ENCODE measurements at places on chromosomes 7 and 10.

DNA sequence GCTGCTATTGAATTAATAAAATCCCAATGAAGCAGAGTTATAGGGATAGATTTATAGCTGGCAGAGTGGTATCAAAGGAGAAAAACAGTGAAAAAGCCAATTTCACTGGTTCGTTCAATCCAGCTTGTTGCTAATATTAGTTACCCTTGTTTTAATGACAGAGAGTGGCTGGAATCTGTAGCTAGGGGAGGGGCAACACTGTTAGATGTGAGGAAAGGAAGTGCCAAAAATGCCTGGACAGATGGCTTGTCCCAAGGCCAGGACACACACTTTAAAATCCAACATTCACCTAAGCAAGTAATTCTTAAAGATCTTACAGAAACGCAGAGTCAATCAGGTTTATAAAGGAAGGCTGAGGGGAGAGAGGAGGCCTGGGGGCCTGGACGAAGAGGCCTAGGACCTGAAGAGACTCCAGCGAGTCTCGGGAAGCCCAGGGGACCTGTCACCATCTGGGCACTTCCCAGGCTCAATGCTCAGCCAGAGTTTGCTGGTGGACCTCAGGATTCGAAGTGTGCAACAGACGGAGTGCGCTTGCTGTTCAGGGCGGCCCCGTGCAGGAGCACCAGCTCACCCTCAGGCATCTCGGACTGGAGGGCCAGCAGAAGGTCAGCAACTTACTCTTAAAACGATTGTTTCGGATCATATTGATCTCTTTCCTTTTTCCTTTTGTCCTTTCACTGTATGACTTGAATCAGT is 36.7 kb downstream of the TMEM248 start:
- DNase-seq: no peak

DNA sequence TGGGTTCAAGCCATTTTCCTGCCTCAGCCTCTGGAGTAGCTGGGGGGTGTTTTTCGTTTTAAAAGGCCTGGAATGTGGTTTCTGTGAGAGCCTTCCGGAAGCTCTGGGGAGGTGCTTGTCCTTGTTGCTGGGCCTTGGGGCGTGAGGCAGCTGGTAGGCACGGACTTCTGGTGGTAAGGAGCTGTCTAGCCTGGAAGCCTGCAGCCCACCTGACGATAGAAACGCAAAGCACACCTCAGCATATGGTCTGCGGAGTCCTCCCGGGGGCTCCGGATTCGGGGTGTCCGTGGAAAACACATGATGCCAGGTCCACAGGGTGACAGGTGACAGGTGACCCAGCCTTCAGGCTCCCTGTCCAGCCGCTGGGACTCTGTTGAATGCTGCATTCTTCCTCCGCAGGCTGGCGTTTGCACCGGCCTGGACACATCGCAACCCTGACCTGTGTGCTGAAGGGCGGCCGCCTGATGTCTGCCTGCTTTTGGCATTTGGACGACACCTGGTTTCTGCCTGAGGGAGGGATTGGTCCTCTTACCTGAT is 37.3 kb downstream of the INPP5A start:
- DNase-seq: peak; percentile 76

DNA sequence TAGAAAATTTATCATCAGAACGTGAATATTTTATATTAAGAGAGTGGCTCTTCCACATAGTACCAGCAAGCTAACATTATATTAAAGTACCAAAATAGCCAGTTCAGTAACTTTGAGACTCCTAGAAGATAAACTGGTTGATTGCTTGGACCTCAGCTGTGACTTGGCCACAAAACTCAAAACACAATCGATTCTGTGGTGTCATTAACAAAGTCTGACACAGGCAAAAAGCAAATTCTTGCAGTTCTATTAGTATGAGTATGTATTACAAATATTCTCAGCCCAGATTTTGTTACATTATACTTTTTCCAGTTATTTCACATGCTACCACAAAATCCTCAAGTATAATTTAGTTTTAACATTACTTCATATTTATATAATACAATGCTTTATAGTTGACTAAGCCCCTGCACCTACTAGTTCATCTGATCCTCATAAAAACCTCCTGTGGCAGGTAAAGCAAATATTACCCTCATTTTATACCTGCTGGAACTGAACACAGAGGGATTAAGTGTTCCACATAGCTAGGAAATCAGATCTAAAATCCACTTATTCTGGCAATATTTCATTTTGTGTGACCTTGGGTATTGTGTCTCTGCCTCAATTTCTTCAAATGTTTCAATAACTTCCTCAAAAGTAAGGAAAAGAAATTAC is 279.9 kb upstream of the MKLN1 start:
- no peak for DNase-seq

DNA sequence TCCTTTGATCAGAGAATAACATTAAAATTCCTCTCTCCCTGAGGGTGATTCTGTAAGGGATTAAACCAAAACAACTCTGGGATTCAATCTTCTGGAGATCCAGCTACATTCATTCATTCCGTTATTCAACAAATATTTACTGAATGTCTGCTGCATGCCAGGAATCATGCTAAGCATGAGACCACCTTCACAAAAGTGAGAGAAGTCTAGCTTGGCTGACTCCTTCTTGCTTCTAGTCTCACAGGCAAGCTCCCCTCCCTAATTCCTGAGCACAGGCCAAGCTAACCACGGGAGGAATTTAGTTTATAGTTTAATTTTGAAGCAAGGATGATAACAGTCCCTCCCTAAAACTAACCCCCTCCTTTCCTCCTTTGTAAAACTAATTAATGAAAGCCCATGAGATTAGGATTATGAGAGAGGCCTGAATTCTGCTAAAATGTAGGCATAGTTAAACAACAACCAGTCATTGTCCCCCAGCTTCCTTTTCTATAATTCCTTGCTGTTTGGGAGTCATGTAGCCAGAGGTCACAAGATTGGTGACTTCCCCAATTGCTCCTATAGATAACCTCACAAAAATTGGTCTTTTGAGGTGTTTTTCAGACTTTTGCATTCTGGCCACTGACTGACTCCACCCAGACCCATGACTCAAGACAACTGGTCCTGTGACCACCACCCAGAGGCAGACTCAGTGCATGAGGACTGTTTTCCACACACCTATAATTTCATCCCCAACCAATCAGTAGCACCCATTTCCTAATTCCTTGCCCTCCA is 113.5 kb downstream of the ITGB8 start:
- peak; percentile 64 for DNase-seq
